CD4-positive, alpha-beta T cell treated with Interleukin-1 beta for 1 hour (primary cell): ENCODE measurements at places on chromosomes 11 and 22.

DNA sequence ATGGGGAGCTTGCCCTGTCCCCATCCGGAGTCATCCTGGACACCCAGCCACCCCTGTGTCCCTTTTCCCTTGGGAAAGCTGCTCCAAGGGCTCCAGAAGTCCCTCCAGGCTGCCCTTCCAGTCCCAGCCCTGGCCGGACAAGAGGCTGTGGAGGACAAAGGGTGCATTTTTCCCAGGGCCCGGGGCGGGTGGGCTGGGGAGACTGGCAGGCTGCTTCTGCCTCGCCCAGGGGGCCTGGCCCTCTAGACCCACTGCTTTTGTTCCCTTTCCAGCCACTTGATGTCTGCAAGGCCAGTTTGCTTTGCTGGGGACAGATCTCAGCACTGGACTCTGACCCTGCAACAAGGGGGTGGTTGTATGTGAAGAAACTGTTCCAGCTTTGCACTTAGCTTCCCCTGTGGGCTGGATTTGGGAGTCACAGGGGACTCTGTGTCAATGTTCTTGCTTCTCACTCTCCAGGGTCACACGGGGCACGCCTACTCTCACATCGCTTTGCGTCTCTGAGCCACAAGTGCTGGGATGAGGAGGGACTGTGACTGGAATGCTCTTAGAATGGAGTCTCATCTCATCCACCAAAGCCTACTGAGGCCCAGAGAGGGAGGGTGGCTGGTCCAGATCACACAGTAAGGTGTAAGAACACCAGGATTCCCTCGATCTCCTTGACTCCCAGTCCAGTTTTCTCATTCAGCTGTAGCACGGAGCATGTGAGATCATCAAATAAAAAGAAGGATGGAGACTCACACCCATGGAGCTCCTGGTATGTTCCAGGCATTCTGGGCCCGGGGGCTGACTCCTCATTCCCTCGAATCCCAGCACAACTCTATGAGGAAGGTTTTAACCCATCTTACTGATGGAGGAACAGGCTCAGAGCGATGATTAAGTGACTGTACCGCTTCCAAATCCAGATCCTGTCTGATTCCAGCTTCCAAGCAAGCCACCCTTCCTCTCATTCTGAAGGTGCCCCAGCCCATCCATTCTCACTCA, 59.9 kb downstream of the FBXO7 start:
- no peak for DNase-seq

GRCh38 chr22:30921108-30921507, 47.5 kb downstream of the MORC2 start:
- no peak for DNase-seq

- DNase-seq = no peak
Observed at GRCh38 chr11:5923794-5924193, 18.3 kb upstream of the OR56A3 start.

- no peak for DNase-seq
Observed at GRCh38 chr11:18416459-18416858, 4.3 kb downstream of the LDHC start.

GRCh38 chr22:33758961-33759360, 161.3 kb downstream of the LARGE1 start:
- DNase-seq = no peak

DNA sequence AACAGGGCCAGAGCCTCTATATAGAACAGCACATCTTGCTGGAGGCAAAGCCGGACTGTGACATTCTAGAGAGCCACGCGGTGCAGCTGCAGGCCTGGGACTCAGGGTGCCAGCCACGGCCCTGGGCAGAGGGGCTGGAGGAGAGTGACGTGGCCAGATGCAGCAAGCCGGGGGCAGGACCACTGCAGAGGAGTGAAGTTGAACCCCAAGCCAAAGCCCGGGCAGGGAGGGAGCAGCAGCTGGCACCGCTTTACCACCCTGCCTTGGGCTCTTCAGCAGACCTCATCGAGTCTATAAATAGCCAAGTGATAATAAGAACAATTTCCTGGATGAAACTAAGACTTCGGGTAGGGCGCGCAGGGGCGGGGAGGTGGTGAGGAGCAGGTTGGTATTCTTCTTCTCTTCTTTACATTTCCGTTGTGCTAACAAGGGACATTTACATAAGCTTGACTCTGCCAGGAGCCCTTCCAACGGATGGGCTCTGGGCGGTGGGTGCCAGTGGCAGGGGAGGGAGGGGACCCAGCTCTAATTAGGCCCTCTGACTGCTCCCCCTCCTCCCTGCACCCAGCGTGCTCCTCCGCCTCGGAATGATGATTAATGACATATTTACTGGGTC, 110.2 kb downstream of the ST3GAL4 start:
- DNase-seq = peak; percentile 13

GRCh38 chr11:106331176-106331575, 253.7 kb downstream of the AASDHPPT start:
- no peak for DNase-seq

GRCh38 chr11:67539550-67539949, 16.3 kb upstream of the CABP2 start:
- DNase-seq = no peak

GRCh38 chr11:122732342-122733315, 77.1 kb downstream of the UBASH3B start:
- no peak for DNase-seq

- no peak for DNase-seq
Observed at GRCh38 chr11:102521121-102521520, 9.4 kb downstream of the MMP7 start.

GRCh38 chr22:27892064-27892463, 27.0 kb downstream of the PITPNB start:
- no peak for DNase-seq

GRCh38 chr22:30910358-30910757, 58.2 kb downstream of the MORC2 start:
- no peak for DNase-seq

GRCh38 chr11:16986434-16987204, 27.6 kb downstream of the PLEKHA7 start:
- peak; percentile 26 for DNase-seq

DNA sequence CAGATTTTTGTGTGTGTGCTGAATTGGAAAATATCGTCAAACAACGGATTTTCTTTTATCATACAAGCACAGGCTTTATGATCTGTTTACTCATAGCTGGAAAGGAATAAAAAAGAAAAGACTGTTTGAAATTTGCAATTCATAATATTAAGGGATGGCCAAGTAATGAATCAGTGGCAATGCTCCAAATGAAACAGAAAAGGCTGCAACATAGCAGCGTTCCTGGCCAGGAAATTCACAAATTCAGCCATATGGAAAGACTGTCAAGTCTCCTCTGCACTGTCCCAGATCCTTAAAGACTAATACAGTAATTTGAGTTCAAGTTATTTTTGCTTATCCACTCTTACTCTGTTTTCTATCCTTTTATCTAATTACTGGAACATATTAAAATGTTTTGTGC, 98.2 kb downstream of the MSANTD4 start:
- DNase-seq = no peak

GRCh38 chr11:8262552-8263108, 1.0 kb downstream of the LMO1 start:
- DNase-seq = no peak

- no peak for DNase-seq
Observed at GRCh38 chr11:26583550-26583949, 11.5 kb upstream of the MUC15 start.

DNA sequence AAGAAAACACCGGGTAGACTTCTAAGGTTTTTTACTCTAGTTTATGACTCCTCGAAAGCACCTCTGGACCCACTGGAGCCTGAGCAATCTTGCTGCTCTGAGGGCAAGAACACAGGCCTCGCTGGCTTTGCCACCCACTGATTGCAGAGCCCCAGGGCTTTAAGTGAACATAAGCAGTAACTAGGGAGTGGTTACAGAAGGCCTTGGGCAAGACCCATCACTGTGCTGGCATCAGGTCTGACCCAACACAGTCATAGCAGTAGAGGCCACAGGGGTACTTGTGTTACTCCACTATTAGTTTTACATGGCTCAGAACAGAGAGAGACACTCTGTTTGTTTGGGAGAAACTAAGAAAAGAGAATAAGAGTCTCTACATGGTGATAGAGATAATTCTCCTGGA, 684.5 kb downstream of the FAM181B start:
- DNase-seq = no peak
